ENCODE measurements at places on chromosomes 6 and 20.
A peak's percentile ranks its signal among the peaks of the same experiment; 100 is the strongest.

- DNase-seq, result peak; percentile 81
Measured at GRCh38 chr6:147287869-147288271, 83.7 kb downstream of the STXBP5 start.

DNA sequence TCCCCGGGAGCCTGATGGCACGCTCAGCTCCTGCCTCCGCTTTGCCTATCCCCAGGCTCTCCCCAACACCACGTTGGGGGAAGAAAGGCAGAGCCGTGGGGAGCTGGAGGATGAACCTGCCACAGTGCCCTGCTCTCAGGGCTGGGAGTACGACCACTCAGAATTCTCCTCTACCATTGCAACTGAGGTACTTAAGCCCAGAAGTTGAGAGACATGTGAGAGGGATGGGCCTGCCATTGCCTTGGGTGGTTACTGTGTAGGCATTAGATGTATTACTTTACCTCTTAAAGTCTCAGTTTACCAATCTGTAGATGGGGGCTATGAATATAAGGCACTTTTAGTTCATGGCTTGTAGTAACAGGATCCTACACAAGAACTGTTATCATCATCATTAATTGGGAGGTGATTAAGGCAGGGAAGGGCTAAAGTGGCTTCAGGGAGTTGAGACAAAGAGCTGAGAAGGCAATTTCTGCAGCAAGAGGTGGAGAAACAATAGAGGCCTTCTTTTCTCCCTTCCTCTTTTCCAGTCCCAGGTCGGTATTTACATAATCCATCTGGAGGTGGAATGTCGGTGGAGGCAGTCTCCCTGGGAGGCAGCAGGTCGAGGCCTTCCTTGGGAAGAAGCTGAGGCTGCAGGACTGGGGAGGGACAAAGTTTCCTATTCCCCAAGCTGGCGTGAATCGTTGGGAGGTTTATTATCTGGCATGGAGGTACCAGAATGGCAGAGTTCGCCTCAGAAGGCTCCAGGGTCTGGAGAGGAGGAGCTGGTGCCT lies 691 bp downstream of the SLC22A7 start:
- no peak for DNase-seq

- DNase-seq, result peak; percentile 71
Measured at GRCh38 chr6:28673787-28674671, 148.3 kb downstream of the GPX5 start.

DNA sequence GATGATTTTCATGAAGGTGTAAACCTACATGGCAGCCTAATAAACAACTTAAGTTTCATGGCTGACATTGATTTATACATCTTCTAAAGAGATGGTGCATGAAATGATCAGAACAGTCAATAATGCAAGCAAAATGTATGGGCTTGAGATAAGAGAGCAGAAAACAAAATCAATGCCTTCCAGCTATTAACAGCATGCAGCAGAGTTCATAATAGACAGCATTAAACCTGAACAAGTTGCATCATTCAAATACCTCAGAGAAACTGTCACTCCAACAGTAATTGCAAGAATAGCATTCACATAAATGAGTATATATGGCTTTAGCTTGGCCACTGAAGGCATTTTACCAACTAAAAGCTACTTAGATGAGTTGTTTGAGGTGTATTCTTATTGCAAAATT lies 319.6 kb upstream of the ARID1B start:
- DNase-seq, result no peak

GRCh38 chr20:15703171-15703911 lies 869.9 kb downstream of the KIF16B start:
- DNase-seq, result peak; percentile 60

GRCh38 chr6:97668716-97669115 lies 385.7 kb upstream of the MMS22L start:
- DNase-seq, result peak; percentile 1

DNA sequence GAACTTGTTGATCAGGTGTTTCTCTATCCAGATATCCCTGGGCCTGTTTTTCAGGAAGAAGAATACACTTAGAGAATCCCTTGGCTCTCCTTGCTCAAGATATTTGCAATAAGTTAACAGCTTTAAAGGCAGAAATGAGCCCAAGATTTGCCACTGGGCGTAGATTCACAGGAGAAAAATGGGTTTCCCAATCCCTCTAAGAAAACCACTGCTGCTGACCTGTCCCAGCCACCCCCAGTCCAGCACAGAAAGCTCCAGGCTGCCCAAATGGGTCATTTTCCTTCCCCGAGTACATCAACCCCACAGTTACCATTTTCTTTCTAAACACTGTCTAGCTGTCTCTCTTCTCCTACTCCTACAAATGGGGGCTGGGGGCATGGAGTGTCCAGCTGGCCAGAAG lies 67.3 kb downstream of the ANKRD60 start:
- DNase-seq, result no peak

- DNase-seq, result peak; percentile 29
Measured at GRCh38 chr20:62576815-62577489, 65.4 kb upstream of the SLCO4A1 start.

GRCh38 chr6:121666814-121667213 lies 231.4 kb downstream of the GJA1 start:
- DNase-seq, result peak; percentile 91

DNA sequence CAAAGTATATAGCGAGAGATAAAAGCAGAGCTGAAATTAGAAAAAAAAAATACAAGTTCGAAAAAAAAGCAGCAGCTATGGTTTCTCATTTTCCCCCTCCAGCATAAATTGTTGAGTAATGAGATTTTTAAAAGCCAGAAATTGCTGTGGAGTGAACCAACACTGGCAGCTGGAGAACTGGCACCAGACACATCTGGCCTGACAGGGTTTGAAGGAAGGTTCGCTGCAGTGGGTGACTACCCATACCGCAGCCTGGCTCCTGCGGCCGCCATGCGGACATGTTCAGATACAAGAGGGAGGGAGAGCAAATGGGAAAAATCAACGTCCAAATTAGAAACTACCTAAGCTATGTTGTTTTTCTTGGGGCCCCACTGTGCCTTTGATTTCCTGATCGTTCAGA lies 3.3 kb downstream of the APCDD1L start:
- DNase-seq, result no peak

- DNase-seq, result peak; percentile 21
Measured at GRCh38 chr6:159874435-159874834, 16.4 kb upstream of the MAS1 start.

GRCh38 chr6:85291326-85291725 lies 158.6 kb upstream of the NT5E start:
- no peak for DNase-seq

- no peak for DNase-seq
Measured at GRCh38 chr20:58360936-58361335, 28.1 kb upstream of the VAPB start.

DNA sequence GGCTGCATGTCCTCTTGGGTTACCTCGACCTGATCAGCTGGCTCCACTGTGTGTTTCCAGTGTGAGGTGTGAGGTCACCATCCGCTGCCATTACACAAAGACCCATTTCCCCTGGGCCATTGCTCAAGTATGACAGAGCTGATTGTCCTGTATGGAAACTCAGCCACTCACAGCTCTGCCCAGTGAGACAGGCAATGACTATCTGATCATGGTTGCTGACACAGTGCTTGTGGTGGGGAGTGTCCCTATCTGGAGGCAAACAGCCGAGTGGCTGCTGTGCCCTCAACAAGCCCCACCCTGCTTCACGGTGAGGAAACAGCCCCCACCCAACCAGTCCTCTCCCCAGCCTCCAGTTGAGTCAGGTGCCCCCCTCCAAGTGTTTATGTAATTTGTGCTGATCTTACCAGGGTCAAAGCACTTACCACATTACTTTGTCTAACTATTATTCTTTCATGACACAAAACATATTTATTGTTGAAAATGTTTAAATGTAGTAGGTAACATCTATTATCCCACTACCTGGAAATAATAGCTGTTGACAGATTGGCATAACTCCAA lies 11.7 kb upstream of the MAPK13 start:
- no peak for DNase-seq

DNA sequence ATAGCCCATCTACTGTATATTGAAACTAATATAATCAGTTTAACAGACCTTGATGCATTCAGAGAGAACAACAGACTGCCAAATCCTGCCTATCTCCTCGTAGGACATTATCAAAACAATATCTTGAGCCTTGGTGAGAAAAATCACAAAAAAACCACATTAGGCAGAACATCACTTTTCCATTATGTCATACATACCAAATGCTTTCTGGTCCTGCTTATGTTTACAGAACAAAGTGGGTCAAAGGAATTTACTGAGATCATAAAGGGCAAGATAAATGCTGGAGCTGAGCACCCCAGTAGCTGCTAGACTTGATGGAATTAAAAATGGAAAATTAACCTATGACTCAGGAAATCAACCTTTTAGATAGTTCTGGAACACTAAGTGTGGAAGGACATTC lies 195.3 kb upstream of the KCNK16 start:
- peak; percentile 49 for DNase-seq

DNA sequence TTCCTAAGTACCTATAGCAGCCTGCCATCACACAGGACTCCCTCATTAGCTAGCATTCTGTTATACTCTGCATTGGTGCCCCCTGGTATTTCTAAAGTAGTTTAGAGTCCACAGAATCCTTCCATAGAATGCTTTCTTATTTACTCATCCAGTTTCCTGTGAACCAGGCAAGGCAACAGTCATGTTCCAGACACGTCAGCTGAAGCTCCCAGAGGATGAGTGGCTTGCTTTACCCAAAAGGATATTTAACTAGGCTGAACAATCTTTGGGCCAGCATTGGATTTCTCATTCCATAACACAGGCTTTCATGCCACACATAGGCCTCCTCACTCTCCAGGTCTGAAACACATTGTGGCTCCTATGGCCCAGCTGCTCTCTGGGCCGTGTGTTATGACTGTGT lies 203.8 kb upstream of the MAP3K7 start:
- peak; percentile 43 for DNase-seq

- DNase-seq, result no peak
Measured at GRCh38 chr6:168162366-168162765, 83.4 kb upstream of the FRMD1 start.

DNA sequence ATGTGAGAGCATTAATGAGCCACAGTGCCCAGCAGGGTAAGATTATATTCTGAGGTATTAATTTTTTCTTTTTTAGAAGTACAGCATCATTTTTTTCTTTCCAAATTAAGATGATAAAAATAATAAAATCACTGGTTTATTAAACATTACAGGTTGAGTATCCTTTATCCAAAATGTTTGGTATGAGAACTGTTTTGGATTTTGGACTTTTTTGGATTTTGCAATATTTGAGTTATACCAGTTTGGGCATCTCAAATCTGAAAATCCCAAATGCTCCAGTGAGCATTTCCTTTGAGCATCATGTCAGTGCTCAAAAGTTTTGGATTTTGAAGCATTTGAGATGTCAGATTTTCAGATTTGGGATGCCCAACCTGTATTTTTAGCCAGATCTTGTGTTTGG lies 44.4 kb downstream of the ENPP1 start:
- DNase-seq, result no peak

DNA sequence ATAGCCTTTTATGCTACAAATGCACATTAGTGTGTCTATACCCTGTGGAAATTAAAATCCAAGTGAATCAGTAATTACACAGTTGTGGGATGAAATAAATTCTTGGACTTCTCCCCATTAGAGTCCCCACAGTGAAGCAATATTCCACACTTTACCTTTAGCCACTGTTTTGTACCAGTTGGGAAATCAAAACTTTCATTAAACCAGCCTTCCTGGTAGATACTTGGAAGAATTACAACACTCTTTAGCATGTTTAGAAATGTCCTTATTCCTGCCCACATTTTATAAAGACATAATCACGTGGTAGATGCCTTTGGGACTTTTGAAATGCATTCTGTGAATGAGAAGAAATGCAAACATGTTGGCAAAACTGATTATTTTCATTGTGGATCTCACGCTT lies 49.0 kb upstream of the ANKEF1 start:
- DNase-seq, result no peak

DNA sequence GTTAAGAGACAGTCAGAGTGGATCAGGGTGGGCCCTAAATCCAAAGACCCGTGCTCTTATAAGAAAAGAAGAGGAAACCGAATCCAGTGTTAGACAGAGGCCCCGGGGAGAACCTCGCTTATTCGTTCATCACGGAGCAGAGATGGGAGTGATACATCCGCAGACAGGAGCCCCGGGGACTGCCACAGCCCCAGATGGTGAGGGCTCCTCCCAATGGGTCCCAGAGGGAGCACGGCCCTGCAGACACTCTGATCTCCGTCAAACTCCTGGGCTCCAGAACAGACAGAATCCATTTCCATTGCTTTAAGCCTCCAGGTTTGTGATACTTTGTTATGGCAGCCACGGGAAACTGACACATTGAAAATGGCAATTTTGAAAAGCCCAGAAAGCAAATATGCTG lies 47.0 kb downstream of the CDH4 start:
- no peak for DNase-seq

GRCh38 chr6:130811932-130812331 lies 15.3 kb upstream of the SMLR1 start:
- peak; percentile 61 for DNase-seq

- peak; percentile 24 for DNase-seq
Measured at GRCh38 chr6:80771941-80772340, 665.5 kb downstream of the BCKDHB start.

GRCh38 chr6:137652961-137653705 lies 158.9 kb upstream of the OLIG3 start:
- no peak for DNase-seq

DNA sequence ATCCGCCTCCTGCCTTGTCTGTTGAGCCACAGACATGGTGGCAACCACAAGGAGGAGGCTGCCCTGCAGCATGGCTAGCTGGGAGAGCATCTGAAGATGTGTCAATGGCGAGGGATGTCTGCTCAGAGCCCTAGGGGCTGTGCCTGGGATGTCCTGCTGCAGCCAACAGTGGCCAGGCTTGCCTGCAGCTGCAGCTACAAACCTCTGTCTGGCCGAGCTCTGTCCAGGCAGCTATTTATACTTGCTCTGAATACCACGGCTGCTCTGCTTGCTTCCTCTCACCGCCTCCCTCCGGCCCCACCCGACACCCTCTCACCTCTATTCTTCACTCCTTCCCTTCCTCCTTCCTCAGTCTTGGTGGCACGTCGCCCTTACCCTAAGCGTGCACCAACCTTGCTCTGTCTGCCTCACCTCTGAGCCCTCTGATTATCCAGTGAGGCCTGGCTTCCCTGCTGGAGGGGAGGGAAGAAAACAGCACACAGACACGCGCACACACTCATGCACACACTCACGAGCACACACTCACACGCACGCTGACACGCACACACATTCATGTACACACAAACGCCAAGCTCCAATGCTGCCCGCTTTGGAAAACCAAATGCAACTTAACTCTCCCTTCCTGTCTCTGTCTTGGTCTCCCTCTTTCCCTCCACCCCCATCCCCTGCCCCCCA lies at the start of gene ANGPT4:
Gene ANGPT4, minus strand, starts transcription at position 210 of the 675 bp plus-strand sequence. Its CDS starts 120 bp downstream, at position 90.
- DNase-seq, result no peak

GRCh38 chr20:32454164-32455145 lies 96.3 kb downstream of the ASXL1 start:
- DNase-seq, result no peak

GRCh38 chr6:164106345-164106769 lies 691.8 kb downstream of the QKI start:
- DNase-seq, result peak; percentile 4

- DNase-seq, result no peak
Measured at GRCh38 chr6:118780668-118781067, 113.3 kb upstream of the ASF1A start.

DNA sequence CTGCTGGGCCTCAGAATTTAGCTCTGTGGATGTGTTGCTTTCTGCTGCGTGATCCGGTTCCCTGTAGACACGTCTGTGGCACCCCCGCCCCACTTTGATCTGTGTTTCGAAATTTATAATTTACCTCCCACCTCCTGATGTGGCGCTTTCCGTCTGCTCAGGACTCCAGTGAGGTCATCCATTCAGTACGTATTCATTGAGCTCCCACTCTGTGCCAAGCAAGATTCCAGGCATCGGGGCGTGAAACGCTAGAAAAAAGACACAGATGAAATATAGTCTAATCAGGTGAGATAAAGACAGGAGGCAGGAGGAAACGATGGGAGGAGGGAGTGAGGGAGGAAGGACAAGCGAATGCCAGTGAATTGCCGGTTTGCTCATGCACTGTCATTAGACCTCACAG lies 431.9 kb upstream of the SULF2 start:
- no peak for DNase-seq
